Left colon (tissue), 2 donors: ENCODE measurements at places on chromosomes 1 and 21. TPM values are rescaled to one million over a fixed set of nuclear protein-coding genes. Genes with fewer than 3 reads are reported as not detected.

OLFML2B gene
- 4.3 TPM for total RNA-seq

PLCH2 gene
- total RNA-seq = 4.6 TPM

DNA sequence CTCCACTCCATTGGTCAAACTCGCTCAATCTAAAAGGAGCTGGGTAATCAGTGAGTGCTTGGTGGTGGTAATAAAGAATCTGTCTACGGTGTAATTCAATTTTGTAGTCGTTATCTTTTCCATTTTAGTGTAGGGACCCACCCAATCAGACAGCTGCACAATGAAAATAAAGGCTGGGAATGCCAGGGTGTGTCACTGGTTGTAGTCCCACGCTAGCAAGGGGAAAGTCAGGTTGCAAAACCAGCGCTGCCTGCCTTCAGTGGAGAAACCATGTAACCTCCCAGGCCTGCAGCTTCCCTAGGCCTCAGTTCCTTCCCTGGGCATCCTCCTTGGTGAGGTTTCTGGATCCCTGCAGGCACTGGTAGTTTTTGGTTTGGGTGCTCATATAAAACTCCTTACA, 49.4 kb upstream of the PPP2R5A start:
- peak; percentile 68 for DNase-seq

- no peak for DNase-seq
These were observed 4.7 kb upstream of the PTPRF start for GRCh38 chr1:43526002-43526401.

DNA sequence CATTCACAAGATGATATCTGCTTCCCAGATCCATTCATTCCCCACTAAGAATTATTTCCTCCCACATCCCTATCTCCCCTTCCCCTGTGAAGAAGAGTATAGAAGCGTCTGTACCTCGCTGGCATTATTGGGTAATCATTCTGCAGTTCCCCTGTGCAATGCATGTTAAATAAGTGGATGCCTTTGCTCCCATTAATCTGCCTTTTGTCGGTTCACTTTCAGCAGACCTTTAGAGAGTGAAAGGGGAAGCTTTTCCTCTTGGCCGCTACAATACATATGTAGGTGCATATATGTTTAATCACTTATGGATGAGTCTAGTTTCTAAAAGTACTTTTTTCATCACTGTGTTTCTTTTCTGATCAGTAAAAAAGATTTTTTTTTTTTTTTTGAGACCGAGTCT, 7.0 kb downstream of the CLCN6 start:
- DNase-seq = no peak
